Fibroblast of lung (primary cell): ENCODE measurements at places on chromosomes 12 and 14. TPM values are rescaled to one million over a fixed set of nuclear protein-coding genes. Genes with fewer than 3 reads are reported as not detected.
A peak's percentile ranks its signal among the peaks of the same experiment; 100 is the strongest.

DNA sequence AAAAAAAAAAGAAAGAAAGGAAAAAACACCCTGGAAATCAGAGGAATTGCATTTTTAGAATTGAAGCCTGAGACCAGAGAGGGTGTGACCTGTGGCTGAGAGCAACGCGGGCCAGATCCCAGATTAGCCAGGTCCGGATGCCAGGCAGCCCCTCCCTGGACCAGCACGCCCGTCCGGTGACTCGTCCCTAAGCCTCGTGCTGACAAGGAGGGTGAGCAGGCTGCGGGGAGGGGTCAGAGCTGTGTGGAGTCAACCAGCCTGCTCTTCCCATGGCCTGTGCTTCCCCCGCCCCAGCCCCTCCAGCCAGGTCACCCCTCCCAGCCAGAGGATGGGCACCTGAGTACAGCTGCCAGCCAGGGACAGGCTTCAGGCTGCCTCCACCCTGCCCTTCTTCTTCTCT is 4.2 kb upstream of the KLC1 start:
- peak overlapping the region; percentile 54 for H3K27ac ChIP-seq
- no peaks in the 10 kb centered on the region for H3K36me3 ChIP-seq
- no peak overlapping the region for H3K4me3 ChIP-seq
- peak; percentile 73 for DNase-seq

GRCh38 chr14:103073367-103073875 is 10.6 kb upstream of the LBHD2 start:
- no peak overlapping the region for H3K4me3 ChIP-seq
- H3K4me1 ChIP-seq, result peaks cover 4% of the 10 kb centered on the region
- H3K27me3 ChIP-seq, result no peaks in the 10 kb centered on the region

The PRKD1 gene
- 15.9 and 20.1 TPM in 2 replicates for total RNA-seq

DNA sequence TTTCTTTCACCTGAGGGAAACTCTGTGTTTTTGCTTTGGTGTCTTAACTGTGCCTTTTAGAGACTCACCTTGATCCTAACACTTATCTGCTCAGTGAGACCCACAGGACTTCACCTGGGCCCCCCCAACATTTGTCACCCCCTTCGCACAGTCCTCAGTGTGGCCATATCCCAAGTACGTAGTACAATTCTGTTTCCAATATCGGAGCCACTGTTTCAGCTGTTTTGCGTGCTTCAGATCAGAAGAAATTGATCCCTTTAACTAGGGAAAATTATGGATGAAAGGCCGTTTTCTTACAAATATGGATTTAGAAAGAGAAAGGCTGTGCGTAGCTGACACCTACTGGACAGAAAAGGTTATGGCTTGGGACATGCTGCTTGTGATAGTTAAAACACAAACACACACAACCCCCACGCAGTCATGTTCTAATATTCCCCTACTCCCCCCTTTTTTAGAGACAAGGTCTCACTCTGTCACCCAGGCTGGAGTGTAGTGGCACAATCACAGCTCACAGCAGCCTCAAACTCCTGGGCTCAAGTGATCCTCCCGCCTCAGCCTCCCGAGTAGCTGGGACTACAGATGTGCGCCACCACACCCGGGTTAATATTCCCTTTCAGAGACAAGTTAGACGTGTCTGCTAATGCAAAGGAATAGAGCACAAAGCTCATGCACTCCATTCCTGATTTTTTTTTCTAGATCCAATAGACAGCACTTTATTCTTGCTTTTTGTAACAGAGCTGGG is 3.6 kb upstream of the SLC7A8 start:
- H3K36me3 ChIP-seq, result no peaks in the 10 kb centered on the region
- peak; percentile 53 for DNase-seq
- H3K4me3 ChIP-seq, result no peak overlapping the region
- no peaks in the 10 kb centered on the region for H3K4me1 ChIP-seq
- H3K27ac ChIP-seq, result no peak overlapping the region

The SMCO2 gene
- total RNA-seq, result 0.26 TPM in 1 of 2 replicates, not detected in the other

The RAD51AP1 gene
- 1.0 and 4.1 TPM in 2 replicates for total RNA-seq

- no peaks in the 10 kb centered on the region for H3K27me3 ChIP-seq
- H3K27ac ChIP-seq, result no peak overlapping the region
- DNase-seq, result no peak
- H3K4me3 ChIP-seq, result no peak overlapping the region
Measured at GRCh38 chr14:74935360-74935680, 12.3 kb upstream of the RPS6KL1 start.

DNA sequence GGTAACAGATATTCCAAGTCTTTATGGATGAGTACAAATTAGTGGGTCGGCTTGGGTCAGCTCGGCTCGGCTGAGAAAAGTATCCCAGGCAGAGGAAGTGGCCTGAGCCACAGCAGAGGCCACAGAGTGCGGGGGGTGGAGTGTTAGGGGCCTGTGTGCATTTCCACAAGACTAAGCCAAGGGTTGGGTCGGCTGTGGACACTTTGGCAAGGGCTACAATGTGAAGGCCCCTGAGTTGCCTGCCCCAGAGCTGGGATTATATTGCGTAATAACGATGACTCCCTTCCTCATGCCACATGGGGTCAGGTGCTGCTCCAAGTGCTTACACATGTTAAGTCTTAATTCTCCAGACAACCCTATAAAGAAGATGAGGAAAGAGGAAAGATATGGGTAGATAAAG is 11.4 kb downstream of the EVL start:
- no peaks in the 10 kb centered on the region for H3K36me3 ChIP-seq
- no peak overlapping the region for H3K4me3 ChIP-seq
- peak; percentile 63 for DNase-seq
- peaks cover 10% of the 10 kb centered on the region for H3K4me1 ChIP-seq
- no peak overlapping the region for H3K27ac ChIP-seq
- H3K27me3 ChIP-seq, result no peaks in the 10 kb centered on the region

The CCDC184 gene
- under 0.01 and 0.17 TPM in 2 replicates for total RNA-seq

The KLRD1 gene
- total RNA-seq, result 0.17 and 0.26 TPM in 2 replicates

- no peaks in the 10 kb centered on the region for H3K36me3 ChIP-seq
- no peak overlapping the region for H3K27ac ChIP-seq
- no peaks in the 10 kb centered on the region for H3K27me3 ChIP-seq
- no peaks in the 10 kb centered on the region for H3K4me1 ChIP-seq
Measured at GRCh38 chr12:100075598-100075997, 67.1 kb downstream of the BLTP3B start.

The KCNJ8 gene
- total RNA-seq, result 7.4 and 13.2 TPM in 2 replicates

GRCh38 chr14:104349950-104350349 is 211.6 kb downstream of the KIF26A start:
- H3K4me1 ChIP-seq, result no peaks in the 10 kb centered on the region
- H3K36me3 ChIP-seq, result no peaks in the 10 kb centered on the region
- no peak for DNase-seq
- no peak overlapping the region for H3K27ac ChIP-seq
- H3K27me3 ChIP-seq, result no peaks in the 10 kb centered on the region
